Activated naive CD4-positive, alpha-beta T cell treated with Interleukin-2 at 50 U/mL for 16 hours (primary cell): ENCODE measurements at places on chromosomes 1 and 21.

DNA sequence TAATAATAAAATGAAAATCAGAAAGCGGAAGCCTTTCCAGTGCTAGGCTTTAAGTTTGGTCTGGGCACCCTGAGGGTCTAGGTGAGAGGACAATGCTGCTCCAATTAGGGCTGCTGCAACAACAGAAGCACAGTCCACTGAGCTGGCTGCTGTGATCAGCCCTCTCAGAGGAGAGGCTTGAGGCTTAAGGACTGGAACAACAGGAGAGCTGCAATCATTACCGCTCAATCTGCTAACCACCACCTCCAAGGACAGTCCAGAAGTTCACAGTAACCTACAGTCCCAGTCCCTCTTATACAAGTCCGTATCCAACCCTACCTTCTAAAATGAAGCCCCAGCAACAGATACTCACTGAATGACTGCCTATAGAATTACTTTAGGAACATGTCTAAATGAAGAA lies 62.1 kb downstream of the USP24 start:
- no peak for DNase-seq

- DNase-seq, result peak; percentile 24
These were observed 50.2 kb downstream of the KCNN3 start for GRCh38 chr1:154819628-154820590.

- no peak for DNase-seq
These were observed 548.5 kb upstream of the NEGR1 start for GRCh38 chr1:72830606-72831390.

GRCh38 chr21:29704719-29705118 lies 235.1 kb downstream of the GRIK1 start:
- DNase-seq, result no peak

GRCh38 chr1:211332830-211333229 lies 6.2 kb downstream of the TRAF5 start:
- no peak for DNase-seq

DNA sequence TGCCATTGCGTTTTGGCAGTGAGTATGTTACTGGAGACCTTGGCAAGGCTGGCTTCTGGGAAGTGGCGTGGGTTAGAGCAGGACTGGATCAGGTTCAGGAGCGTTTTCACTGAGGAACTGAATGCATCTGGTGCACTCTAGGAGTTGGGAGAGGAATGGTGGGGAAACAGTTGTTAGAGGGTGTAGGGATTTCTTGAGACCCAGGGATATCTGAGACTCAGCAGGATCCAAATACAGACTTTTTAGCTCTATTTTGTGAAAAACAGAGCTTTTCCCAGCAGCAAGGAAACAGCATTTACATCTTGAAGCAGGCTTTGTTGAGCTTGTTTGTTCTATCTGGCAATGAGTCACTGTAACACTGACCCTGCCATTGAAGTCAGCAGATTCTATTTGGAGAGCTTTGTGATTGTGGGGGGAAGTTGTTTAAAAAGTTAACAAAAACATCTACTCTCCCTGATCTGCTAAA lies 56.9 kb upstream of the NRIP1 start:
- DNase-seq, result no peak

DNA sequence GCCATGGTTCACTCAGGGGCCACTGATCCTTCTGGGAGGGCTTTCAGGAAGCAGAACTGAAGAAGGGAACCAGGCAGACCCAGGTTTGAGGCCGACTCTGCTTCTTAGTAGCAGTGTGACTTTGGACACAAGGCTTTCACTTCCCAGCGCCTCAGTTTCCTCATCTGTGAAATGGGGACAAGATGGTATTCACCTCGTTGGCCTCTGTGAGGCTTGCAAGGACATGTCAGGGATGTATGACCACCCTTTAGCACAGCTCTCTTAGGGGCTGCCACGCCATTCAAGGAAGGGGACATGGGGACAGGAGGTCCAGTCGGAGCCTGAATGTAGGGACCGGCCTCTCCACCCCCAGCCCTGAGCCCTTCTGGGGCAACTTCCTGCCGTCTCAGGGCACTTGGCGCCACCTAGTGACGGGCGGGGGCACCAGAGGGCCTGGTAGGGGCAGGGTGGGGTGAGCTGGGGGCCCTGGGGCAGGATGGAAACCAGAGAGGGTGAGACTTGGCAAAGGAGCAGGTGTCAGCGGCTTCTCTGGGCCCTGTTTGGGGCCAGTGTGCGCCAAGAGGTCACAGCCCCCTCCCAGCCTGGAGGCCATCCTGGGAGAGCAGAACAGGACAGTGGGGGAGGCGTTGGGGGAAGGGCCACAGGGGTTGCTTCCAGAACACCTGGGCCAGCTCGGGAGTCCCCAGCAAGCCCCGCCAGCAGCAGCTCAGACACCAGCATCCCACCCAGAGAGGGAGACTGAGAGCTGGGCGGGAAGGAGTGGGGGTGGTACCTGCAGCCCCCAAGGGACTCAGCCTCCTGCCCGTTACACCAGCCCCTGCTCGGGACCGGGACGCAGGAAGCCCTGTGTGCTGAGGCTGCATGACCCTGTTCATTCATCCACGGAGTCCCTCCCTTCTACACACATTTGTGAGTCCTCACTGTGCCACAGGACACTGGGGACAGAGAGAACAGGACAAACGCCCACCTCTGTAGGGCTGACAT lies 102.5 kb upstream of the TARDBP start:
- peak; percentile 79 for DNase-seq

- DNase-seq, result peak; percentile 38
These were observed 642 bp downstream of the RSRP1 start for GRCh38 chr1:25246600-25247023.

DNA sequence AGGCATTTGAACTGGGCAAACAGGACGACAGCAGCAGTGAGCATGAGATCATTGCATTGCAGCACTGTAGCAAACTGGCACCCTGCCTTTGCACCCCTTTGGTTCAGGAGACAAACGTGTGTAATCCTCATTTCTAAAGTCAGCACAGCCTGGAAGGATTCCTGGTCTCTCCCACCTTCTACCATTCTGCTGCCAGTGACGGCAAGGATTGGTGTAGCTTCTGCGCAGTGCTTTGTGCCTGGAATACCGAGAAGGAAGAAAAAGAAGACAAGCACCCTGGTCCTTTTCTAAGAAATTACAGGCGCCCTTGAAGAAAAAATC lies 805.3 kb downstream of the USP25 start:
- DNase-seq, result no peak

GRCh38 chr1:246608616-246609376 lies 42.5 kb downstream of the CNST start:
- DNase-seq, result peak; percentile 29

- DNase-seq, result no peak
These were observed 301.1 kb upstream of the NRIP1 start for GRCh38 chr21:15365751-15366392.

- no peak for DNase-seq
These were observed 382.9 kb upstream of the B3GALT2 start for GRCh38 chr1:193569096-193569982.

DNA sequence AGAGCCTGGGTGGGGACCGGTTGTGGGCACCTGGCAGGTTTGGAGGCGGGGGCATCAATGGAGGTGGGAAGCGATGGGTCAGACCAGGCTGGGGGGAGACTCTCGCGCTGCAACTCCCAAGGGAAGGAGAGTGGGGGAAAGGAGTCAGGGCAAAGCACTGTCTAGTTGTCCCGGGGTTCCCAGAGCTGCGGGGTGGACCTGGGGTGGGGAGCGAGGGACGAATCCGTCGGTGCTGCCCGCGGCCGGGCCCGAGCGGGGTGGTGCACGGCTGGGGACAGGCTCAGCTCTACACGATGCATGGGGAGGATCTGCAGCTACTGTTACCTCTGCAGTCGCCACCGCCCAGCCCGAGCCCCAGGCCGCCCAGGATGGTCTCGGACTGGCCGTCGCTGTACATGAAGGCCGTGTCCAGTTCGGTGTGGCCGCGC lies 427 bp downstream of the AKR7A2 start:
- DNase-seq, result no peak

DNA sequence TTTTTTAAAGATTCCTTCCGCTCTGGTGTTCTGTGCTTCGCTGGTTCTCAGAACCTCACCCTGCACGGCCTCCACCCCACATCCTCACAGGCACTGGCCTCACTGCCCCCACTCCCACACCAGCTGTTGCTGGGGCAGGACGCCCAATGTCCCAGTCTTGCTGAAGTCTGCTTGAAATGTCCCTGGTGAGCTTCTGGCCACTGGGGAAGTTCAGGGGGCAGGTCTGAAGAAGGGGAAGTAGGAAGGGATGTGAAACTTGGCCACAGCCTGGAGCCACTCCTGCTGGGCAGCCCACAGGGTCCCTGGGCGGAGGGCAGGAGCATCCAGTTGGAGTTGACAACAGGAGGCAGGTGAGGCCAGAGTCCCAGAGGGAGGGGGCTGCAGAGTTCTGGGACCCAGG lies at the start of gene C1QA:
Gene C1QA (plus strand): TSS at position 276 of the 400 bp plus-strand sequence. CDS start 989 bp downstream, outside the sequence.
- no peak for DNase-seq

DNA sequence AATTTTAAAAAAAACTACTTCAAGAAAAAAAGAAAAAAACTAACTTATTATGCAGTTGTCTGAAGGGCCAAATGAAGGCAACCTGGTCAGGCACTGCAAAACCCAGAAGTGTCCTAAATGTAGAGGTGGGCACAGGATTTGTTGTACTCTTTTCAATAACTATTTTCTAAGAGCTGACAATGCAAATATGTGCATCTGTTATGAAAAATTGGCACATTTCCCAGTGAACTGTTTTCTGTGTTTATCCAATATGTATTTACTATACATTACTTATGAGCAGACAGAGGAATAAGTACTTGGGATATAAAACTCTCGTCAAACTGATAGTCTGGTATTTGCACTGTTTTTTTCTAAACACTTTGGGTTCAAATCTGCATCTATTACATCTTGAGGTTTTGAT lies 188.0 kb upstream of the C21orf91 start:
- DNase-seq, result no peak

DNA sequence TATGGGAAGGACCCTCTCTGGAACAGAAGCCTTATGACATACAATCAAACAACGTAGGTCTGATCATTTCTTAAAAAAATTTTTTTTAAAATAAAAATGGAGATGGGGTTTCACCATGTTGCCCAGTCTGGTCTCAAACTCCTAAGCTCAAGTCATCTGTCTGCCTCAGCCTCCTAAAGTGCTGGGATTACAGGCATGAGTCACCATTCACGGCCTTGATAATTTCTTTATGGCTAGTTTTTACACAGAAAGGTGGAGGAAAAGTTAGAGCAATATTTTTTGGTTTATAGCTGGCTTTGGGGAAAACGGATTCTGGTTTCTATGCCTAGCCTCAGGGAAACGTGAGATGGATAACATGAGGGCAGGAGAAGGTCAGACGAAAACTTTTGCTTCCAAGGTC lies 70.0 kb upstream of the B3GALT5 start:
- no peak for DNase-seq

DNA sequence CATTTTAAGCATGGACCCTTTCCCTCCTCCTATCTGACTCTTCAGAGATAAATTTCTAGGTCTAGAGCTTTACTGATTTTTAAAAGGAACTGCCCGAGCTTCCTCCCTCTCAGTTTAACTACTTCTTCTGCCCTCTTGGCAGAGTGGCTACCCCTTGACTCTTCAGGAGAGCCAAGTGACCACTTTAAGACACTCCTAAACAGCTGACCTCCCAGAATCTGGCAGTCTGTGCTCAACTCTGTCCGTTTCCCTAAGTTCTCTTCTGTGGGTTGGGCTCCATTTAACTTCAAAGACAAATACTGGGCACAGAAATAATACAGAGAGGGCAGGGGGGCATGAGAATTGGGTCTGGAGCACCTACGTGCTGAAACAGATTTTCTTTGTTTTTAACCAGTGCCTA lies 196.3 kb upstream of the FOXD3 start:
- no peak for DNase-seq

DNA sequence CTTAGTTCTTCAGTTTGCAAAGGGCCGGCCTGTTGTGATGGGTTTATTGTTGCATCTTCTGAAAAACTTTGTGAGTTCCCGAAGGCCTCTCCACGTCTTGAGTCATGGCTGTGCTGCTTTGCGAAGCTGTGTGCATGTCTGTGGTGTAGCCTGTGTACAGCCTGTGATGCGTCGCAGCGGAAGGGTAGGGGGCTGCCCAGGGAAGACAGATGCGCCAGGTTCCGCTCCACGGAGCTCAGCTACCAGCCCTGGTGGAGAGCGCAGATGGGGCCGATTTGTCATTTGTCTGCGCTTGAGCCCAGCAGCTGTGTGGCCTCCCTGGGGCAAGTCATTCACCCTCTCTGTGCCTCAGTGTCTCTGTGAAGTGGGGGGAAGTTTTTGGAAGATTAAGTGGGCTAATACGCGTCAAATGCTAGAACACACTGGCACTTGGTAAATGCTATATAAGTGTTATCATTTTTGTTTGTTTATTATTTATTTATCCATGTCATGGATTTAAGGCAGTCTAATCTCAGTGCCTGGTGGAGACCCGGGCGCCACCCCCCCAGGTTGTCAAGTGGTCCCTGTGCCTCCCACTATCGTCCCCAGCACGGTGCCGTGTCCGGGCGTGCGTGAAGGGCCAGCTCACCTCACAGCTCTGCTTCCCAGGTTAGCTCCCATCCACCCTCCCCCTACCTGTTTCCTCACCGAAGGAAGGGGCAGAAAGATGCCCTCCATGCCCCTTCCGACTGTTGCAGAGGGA lies 8.4 kb downstream of the PDE9A start:
- DNase-seq, result no peak

DNA sequence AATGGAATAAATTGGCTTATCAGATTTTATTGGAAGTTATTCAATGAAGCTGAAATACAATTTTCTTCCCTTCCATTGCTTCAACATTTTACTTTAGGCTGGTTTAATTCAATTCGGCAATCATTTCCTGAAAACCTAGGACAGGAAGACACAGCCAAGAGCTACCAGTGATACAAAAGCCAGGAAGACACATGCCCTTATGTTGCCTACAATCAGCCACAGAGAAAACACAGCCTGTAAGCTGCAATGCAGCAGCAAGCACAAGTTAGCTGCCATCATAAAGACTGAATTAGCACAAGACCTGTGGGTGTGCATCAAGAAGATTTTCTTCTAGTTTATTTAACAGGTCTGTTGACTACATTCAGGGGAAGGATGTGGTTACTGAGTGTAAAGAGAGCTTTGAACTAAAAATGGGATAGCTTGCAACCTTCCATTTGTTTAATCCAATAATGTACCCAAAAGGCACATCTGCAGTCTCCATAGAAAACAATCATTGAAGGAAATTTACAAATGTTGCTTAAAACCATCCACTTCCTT lies 193.8 kb downstream of the KCNH1 start:
- no peak for DNase-seq

- no peak for DNase-seq
These were observed 21.8 kb downstream of the LRRC3 start for GRCh38 chr21:44477131-44477530.

- no peak for DNase-seq
These were observed 46.3 kb downstream of the DAB1 start for GRCh38 chr1:57377339-57378139.

- DNase-seq, result no peak
These were observed 419 bp upstream of the TSEN15 start for GRCh38 chr1:184051138-184051484.

DNA sequence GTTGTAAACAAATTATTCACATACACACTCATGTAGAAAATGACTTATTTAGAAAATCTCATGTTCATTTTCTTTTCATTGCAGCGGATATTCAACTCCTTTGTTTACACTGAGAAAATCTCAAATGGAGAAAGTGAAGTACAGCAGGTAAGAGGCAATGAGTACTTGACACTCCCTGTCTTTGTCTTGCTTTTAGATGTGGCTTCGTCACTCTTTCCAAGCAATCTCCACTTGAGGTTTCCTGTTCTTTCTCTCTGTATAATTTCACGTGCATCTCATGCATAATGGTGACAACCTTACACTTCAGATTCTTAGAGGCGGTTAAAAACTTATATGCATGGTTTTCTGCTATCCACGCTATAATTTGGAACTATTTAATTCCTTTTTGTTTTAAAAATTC lies 80.6 kb downstream of the CACHD1 start:
- no peak for DNase-seq
